ENCODE measurements at places on chromosomes 5 and 9.

GRCh38 chr5:82374637-82375036, 96.5 kb upstream of the RPS23 start:
- no peak for DNase-seq

DNA sequence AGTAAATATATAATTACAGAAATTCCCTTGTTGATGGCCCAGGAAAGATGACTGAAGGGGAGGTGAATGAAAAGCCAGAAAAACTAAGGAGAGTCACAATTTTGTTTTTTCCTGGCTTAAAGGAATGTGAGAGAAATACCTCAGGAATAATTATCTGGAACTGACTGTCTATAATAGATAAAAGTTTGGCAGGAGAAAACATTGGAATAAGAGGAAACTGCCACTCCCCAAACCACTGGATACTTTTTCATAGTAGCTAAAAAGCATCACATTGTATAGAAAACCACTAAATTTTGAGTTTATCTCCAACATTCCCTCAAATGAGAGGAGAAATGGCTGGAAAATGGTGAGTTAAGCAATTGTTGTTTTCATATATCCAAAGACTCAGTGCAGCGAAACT, 326.0 kb downstream of the NPR3 start:
- DNase-seq: no peak

GRCh38 chr5:58245476-58245840, 214.4 kb downstream of the PLK2 start:
- DNase-seq: no peak

DNA sequence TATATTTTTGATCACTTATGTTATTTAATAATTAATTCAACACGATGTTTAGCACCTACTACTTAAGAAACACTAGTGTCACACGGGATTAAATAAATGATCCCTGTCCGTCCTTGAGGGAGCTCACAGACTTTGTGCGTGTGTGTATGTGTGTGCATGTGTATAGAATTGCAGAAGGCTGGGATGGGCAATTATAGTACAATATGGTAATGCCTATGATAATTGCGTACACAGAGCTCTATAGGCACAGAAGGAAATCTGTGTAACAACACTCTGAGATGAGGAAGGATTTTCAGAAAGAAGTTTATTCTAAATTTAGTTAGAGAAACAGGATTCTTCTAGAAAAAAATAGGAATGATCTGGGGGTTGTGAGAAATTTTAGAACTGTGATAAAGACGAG, 76.9 kb downstream of the CDH12 start:
- DNase-seq: no peak

- DNase-seq: peak; percentile 74
These were observed 153.5 kb downstream of the PRELID2 start for GRCh38 chr5:145681686-145682085.

DNA sequence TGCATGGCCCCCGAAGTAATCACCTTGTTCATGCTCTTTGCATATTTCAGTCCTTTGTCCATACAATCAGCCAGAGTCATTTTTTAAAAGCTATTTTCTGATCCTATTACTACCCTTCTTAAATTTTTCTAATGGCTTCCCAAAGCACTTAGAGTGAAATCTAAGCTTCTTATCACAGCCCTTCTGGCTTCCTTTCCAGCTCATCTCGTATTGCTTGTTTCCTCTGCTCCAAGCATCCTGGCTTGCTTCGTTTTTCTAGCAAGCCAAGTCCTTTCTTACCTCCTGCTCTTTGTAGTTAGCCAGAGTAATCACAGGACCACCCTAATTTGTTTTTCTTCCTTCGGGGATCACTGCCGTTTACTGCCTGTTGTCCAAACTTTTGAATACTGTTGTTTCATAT, 453.3 kb downstream of the KIF4B start:
- DNase-seq: no peak

DNA sequence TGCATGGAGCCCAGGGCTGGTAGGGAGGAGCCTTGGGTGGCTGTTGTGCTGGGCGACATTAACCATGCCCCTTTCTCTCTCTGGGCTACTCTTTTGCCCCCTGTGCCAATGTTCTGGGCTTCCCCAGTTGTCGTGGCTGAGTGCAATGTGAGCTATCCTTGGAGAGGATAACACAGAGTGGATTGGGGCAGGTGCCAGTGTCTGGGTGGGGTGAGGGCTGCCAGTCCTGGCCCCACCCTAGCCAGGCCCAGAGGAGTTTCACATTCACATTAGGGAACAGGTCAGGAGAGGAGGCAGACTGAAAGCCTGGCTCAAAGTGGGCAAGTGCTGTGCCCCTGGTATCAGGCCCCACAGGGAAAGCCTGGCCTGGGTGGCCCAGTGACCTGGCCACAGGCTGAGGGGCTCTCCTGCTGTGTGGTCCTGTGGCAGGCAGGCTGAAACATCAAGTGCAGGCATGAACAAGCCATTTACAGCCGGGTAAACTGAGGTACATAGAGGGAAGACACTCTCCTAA, 7.5 kb upstream of the NDST1 start:
- no peak for DNase-seq

DNA sequence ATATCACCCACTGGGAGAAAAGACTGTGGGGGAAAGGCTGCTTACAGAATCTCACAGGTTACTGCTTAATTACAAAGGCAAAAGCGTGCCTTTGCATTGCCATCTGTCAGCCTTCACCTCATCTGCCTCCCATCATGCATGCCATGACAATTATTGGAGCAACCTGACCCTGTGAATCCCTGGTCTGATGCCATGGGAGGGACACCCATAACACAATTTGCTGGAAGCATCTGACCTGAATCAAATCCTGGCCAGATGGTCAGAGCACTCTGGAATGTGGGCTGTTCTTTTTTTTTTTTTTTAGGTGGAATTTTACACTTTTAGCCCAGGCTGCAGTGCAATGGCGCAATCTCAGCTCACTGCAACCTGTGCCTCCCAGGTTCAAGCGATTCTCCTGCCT, 11.6 kb upstream of the RETREG1 start:
- DNase-seq: no peak

- no peak for DNase-seq
These were observed 66.9 kb downstream of the PRKACG start for GRCh38 chr9:68947015-68947414.

DNA sequence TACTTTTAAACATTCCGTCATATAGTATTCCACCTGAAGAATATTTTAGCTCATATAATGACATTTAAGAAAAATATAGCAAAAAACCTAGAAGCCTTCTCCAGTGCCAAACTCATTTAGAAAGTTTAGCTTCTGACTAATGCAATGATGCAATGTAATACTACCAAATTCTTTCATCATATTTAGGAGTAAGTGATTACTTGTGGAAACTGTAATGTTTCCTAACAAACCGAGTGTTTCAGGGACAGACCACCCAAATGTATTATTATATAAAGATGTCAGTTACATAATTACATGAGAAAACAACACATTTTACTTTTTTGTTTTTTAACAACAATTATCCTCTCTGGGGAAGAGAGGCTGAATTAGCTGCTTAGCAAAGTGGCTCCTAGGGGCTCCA, 316.2 kb downstream of the ARL15 start:
- DNase-seq: no peak

- DNase-seq: no peak
These were observed 58.0 kb upstream of the FBN2 start for GRCh38 chr5:128596071-128596470.

DNA sequence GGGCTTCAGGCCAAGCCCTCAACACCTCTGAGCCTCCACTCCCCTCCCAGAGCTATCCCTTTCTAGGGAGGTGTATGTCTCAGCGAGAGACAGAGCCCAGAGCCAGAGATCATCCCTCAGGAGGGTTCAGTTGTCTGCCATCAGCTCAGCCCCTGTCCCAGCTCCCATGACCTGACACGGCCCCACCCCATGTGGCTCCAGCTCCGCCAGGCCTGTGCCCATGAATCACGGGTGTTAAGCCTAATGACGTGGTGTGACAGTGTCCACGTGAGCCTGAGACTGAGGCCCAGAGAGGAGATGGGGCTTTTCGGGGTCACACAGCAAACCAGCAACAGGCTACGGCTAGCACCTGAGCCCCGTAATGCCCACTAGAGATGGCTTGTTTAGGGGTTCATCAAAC, 60.9 kb upstream of the ORM1 start:
- no peak for DNase-seq

- DNase-seq: peak; percentile 71
These were observed 23.3 kb downstream of the CAVIN4 start for GRCh38 chr9:100601216-100601615.

DNA sequence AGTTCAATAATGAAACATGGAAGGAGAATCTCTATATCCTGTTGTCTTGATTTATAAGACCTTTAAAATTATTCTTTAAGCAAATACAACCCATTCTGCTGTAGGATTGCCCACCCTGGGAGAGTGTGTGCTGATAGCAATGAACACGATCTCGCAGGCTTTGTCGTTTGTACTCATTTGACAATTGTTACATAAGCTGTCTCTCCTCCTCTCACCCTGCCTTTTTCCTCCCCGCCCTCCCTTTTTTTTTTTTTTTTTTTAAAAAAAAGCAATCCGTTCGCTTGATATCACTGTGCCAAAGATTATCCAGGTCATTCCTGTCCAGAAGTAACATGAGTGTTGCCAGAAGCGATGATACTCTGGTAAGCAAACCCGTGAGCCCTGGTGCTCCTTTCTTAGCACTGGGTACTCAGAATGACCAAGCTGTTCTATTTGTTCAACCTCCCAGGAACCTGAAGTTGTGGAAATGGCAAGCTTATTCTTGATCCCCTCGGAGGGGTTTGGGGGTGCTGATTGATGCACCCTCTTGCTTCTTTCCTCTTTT, 82.7 kb upstream of the CTSL start:
- DNase-seq: no peak

DNA sequence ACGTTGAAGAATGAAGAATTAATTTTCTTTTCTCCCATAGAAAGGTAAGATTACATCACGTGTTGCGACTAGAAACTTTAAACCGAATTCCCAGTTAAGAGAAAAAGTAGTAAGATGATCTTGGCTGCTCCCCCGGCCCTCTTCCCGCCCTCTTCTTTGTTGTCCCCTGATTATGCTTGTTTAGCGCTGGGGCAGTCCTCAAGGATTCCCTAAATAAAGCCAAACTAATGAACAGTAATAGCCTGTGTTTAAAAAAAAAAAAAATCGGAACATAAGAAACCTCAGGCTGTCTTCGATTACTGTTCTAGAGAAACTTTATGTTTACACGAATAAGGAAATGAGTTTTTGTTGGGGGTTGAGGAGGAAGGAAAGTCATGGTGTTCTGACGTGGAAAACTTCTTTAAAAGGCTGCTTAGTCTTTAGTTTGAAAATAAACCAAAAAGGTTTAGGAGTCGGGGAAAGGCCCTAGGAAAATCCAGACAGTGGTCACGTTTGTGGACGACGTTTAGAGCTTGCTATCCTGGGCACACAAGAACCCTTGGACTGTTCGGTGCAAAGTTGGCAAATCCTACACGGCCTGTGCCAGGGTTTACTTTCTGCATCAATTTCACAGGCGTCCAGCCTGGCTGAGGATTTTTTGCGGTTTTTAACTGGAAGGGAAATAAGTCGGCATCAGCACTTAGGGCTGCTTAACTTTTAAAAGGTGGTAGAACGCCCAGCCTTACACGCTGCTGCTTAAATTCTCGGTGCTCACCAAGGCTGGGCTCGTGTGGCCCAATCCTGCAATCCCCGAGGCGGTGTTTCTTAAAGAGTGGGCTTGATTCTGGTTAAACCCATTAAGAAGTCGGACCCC, 1.1 kb upstream of the MAT2B start:
- DNase-seq: peak; percentile 84

- DNase-seq: no peak
These were observed 7.6 kb downstream of the SPRY4 start for GRCh38 chr5:142317173-142317572.

DNA sequence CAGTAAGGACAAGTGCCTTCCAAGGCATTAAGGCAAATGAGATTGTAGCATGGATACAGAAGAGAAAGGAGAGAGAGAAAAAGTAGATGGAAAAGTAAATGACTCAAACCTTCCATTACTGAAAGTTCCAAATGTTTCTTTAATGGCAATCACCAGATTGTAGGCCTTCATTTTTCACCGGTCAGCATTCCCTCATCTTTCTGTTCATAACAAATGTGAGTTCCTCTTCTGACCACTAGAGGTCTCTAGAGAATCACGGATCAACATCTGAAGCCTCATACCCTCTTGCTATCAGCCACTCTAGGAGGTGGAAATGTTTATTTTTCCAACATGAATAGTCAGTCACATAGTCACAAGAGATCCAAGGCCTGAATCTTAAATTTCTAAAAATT, 73.6 kb upstream of the RPS23 start:
- peak; percentile 73 for DNase-seq

GRCh38 chr5:146052780-146053179, 52.6 kb downstream of the PLAC8L1 start:
- no peak for DNase-seq

- no peak for DNase-seq
These were observed 97.6 kb downstream of the NUDT12 start for GRCh38 chr5:103464835-103465484.

- no peak for DNase-seq
These were observed 159.2 kb downstream of the SNX18 start for GRCh38 chr5:54676481-54677340.

DNA sequence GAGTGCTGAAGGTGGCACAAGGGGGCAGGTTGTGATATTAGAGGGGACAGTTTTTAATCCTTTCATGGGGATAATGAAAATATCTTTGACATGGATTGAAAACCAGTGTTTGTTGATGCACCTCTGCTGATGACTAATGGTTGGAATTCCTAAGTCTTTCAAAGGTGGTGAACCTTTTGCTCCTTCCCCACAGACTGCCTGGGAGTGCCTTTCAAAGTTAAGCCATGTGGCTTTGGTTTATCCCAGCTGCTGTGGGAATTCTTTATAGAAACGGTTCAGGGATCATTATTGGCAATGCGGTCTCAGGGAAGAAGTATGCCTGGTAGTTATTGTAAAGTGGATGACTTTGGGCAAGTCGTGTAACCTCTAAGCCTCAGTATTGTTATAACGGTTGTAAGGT, 45.7 kb downstream of the PIP5K1B start:
- peak; percentile 30 for DNase-seq

DNA sequence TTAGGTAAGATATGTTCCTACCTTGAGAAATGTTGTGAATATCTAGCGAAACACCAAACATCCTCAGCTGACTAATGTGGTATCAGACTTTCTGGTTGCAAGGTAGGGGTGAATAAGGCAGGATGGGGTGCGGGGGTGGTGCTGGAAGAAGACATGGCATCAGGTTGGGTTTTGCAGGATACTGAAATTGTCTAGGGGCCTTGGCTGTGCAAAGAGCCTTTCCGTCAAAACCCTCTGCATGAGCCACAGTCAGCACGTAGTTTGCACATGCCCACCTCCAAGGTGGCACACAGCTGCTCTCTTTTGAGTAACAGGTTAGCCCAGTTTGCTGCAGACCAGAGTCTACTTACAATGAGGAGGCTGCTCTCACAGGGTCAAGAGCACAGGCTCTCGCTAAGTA, 42.0 kb downstream of the SFXN1 start:
- DNase-seq: no peak

DNA sequence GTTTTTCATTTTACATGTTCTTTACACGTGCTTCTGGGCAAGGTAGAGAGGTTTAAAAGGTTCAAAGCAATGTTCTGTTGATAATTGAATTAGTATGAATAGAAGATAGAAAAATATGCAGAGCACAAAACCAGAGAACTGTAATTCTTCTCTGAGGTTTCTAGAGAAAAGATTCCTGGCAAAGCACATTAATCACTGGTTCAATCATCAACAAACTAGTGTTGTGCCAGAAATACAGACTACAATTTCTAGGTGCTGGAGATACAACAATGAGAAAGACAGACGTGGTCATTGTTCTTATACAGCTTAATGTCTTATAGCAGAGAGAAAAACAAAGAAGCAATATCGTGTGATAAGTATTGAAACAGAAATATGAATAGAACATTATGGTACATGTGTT, 25.5 kb downstream of the MEGF9 start:
- DNase-seq: no peak

- DNase-seq: no peak
These were observed 175.1 kb downstream of the RORB start for GRCh38 chr9:74672237-74672636.
